ENCODE measurements at places on chromosomes 6 and 20. TPM values are rescaled to one million over a fixed set of nuclear protein-coding genes. Genes with fewer than 3 reads are reported as not detected.

The VSX1 gene
- not detected for total RNA-seq

The SAPCD1 gene
- total RNA-seq = not detected

The SAYSD1 gene
- total RNA-seq = 20.5 TPM

The BPI gene
- not detected for total RNA-seq

The UNC5CL gene
- total RNA-seq = 0.56 TPM

The ASF1A gene
- 9.3 TPM for total RNA-seq

GRCh38 chr6:13261464-13261994 is 66.8 kb downstream of the TBC1D7 start:
- no peak for DNase-seq

DNA sequence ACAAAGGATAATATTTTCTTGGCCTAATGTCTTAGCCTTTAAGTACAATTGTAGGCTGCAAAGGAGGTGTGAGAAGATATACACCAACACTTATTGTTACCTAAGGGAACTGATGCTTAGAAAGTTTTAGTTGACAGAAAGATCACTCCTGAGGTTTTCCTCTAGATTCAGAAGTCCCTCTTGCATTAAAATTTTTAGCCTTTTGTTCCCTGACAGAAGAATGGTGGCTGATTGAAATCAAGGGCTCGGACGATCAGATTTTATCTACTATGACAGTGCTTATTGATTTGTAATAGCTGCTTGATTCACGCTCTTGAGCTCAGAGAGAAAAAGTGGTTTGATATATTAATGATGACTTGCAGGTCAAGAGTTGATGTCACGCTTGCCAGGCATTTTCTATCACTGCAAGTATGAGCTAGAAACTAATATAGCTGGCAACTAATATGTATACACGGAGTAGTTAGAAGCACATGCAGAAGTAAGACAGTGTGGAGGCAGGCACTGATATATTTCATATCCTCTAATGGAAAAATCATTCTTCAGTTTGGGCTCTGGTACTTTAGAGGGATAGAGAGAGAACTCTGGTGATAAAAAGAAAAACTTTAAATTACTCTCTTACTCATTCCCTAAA is 246.6 kb upstream of the ID4 start:
- no peak for DNase-seq

DNA sequence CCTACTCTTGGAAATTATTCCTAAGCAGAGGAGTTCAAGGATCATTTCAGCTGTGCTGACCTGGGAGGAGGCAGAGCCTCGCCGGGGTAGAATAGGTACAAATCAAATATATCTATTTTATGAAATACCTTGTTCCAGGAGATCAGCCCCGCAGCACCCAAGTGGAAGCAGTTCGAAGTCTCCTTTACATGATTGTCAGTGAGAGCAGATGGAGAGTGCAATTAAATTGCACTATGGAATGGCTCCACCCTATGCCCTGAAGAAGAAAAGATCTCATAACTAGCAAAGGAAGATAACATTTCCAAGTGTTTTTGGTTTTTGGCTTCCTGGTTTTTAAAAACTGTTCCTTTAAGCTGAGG is 31.4 kb downstream of the DUSP22 start:
- no peak for DNase-seq

GRCh38 chr6:72835749-72836148 is 213.9 kb downstream of the KCNQ5 start:
- no peak for DNase-seq

- DNase-seq = no peak
These were observed 5.4 kb upstream of the DOK5 start for GRCh38 chr20:54469952-54470351.

DNA sequence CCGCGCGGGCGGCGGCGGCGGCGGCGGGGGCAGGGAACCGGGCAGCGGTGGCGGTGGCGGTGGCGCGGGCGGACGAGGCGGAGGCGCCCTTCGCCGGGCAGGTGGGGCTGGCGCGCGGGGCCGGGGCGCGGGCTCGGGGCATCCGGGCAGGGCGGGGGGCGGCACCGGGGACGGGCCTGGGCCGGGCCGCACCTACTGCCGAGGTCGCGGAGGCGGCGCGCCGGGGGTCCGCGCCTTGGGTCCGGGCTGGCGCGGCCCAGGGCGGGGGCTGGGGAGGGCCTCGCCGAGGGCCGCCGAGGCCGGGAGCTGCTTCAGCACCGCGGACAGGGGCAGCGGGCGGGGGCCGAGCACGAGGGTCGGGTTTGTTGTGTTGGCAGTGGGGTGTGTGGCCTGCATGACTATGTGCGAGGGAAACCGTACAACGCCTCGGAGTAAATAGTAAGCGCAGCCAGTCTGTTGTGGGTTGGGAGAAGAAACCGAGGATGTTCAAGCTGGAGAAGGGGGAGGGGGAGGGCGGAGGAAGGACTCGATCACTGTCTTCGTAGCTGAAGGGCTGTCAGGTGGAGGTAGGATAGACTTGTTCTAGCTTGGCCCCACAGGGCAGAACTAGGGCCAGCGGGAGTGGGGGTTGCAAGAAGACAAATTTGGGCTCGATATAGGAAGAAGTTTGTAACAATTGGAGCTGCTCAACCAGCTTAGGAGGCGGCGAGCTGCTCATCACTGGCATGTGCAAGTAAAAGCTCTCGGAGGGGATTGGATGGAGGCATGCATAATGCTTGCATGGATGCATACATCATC is 593 bp downstream of the MMP24 start:
- DNase-seq = no peak

Data from omental fat pad (tissue), 4 donors.